Caki2 (cell line): ENCODE measurements at places on chromosomes 16 and 17. TPM values are rescaled to one million over a fixed set of nuclear protein-coding genes. Genes with fewer than 3 reads are reported as not detected.

DNA sequence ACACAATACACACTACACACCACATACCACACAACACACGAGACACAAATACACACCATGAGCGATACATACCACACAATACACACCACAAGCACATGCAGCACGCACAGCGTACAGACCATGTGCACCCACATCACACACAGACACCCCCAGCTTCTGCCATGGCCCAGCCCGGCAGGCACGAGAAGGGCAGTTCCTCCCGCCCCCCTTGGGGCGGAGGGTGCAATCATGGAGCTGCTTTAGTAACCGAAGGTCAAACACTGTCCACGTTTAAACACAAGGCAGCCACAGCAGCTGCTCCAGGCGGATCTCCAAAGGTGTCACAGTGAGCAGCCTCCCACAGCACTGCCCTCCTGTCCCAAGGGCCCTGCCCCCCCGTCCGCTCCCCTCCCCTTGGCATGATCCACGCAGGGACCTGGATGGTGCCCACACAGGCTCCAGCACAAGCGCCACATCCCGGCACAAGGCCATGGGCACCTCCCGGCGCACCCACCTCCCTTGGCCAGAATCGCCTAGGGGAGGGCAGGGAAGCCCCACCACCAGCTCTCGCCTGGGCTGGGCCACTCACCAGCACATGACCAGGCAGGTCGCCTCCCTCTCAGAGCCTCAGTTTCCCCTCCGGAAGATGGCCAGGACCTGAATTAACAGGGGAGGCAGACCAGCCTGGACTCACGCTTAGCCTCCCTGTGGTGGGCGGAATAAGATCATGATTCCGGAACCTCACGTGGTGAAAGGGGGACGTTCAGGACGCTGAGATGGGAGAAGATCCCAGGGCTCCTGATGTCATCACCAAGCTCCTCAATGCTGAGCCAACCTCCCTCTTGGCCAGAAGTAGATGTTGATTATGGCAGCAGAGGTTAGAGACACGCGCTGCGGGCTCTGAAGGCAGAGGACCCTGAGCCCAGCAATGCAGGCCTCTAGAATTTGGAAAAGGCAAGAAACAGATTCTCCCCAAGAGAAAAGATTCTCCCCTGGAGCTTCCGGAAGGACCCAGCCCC lies 32.6 kb upstream of the ZNF469 start:
- no peak for DNase-seq

DNA sequence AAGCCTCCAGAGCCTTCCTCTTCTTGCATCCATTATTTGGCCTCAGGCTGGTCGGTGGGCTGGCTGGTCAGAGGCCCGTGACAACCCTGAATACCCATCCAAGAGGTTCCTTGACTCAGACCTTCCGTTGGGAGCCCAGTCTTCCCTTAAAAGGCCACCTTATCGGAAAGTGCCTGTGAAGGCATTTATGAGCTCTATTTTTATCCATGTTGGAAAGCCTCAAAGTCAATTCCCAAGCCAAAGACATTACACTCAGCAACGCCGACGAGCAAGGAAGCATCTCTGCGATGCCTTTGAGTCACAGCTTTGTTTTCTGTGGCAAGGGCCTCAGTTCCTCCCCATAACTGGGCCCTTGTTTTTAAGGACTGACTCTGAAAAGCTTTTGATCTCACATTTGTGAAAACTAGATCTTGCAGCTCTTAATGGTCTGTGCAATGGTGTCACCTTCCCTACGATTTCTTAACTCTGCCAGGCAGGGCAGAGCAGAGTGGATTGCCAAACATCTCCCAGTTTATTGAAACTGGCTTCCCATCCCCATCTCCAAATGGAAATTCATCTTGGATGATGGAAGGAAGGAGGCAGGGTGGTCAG lies 13.3 kb upstream of the SPOP start:
- DNase-seq = no peak

DNA sequence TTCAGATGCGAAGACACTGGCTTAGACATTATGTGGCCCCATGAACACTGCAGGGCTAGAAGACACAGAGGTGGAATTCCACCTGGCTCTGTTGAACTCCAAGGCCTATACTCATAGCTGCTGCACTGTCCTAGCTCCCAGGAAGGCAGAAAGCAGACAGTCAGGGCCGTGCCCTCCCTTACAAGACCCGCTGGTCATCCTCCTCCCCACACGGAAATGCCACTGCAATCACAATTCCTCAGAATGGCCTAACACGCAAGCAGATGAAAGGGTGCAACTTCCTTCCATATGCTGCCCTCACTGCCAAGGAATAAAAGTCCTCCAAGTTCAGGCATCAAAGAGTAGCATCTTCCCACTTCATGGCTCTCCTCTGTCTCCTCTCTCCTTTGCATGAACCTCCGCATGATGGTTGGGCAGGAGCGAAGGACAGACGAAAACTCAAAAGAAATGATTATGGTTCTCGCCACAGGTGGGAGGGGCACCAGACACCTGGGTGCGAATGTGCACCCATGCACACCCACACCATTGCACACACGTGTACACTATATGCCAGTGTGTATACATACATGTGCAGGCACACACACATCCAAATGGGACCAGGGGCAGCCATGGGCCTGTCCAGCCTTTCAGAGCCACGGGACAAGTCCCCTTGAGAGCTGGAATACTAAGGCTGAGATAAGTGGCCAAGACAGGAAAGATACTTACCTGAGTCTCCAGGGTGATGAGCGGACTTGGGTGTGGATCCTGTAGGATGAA lies 113.3 kb downstream of the XYLT1 start:
- no peak for DNase-seq

DNA sequence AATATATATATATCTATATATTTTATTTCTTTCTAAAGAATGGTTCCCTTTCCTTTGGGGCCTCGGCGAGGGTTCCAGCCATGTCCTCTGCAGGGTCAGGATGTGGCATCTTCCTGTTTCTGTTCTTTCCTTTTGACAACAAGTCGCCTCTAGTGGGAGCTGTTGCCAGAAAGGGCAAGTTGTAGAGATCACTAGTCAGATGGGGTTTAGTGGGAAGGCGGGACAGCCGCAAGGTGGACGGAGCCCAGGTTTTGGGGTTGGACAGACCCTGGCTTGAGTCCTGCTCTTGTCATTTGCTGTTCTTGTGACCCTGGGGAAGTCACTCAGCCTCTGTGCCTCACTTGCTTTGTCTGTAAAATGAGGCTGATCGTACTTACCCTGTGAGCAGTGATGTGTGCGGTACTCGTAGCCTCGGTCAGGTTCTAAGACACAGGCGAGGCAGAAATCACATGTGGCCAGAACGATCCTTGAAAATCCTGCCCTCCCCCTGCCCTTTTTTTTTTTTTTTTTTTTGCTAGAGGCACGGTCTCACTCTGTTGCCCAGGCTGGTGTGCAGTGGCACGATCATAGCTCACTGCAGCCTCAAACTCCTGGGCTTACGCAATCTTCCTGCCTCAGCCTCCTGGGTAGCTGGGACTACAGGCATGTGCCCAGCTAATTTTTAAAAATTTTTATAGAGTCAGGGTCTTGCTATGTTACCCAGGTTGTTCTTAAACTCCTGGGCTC lies 80.1 kb downstream of the ABCC6 start:
- DNase-seq = peak; percentile 61

- DNase-seq = no peak
These were observed 33.3 kb upstream of the DLX4 start for GRCh38 chr17:49935526-49936210.

- peak; percentile 56 for DNase-seq
These were observed 390 bp downstream of the MNT start for GRCh38 chr17:2400474-2400866.

The APOH gene
- 0.20 TPM in 1 of 2 replicates, not detected in the other for total RNA-seq
